AG08396 (cell line): ENCODE measurements at places on chromosomes 12 and 14.

DNA sequence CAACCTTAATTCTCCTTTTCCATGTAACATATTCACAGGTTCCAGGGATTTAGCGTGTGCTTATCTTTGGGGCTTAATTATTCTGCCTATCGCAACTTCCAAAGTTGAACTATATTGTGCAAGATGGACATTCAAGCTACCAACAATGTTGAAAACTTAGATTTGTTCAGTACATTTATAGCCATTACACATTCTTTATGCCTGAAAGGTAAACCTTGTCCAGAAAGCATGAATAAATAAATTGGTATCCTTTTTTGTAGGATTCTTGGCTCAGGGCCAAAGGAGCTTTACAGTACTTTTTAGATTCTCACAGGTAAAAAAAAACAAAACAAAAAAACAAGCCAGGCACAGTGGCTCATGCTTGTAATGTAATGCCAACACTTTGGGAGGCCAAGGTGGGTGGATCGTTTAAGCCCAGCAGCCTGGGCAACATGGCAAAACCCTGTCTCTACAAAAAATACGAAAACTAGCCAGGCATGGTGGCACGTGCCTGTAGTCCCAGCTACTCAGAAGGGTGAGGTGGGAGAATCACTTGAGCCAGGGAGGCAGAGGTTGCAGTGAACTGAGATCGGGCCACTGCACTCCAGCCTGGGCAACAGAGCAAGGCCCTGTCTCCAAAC lies 3.3 kb downstream of the C12orf56 start:
- no peak for DNase-seq

DNA sequence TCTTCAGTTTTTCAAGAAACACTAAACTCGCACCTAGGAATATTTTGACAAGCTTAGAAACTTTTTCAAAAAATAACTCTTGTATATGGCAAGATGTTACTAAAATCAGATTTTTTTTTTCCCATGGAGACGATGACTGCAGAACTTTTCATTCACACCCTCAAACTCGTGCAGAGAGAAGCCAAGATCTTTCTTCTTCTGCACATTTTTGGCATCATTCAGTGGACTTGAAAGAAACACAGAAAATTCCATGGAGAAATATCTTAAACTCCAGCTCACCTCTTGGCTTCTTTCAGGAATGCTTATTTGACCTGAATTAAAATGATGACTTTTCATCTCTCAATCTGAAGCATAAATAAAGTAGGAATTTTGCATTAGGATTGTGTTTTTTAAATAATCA lies 919.4 kb downstream of the NRXN3 start:
- no peak for DNase-seq

GRCh38 chr14:52121441-52121840 lies 52.6 kb upstream of the NID2 start:
- DNase-seq: no peak

DNA sequence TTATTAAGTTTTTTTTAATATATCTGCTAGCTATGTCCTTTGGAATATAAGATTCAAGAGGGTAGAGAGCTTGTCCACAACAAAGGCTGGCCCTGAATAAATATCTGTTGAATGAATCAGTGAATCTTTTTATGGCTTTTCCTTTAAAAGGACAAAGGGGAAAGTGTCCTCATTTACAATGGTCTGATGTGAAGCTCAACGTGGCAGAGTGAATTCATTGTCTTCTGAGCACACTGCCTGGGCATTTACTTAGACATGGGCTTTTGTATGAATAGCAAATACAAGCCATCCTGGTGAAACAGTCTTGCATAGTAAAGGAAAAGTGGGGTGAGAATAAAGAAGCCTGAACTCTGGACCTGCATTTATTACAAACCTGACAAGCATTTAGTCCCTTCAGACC lies 201.2 kb downstream of the NELL2 start:
- DNase-seq: no peak

- no peak for DNase-seq
These were observed 4.4 kb upstream of the GALNT9 start for GRCh38 chr12:132333766-132334165.

DNA sequence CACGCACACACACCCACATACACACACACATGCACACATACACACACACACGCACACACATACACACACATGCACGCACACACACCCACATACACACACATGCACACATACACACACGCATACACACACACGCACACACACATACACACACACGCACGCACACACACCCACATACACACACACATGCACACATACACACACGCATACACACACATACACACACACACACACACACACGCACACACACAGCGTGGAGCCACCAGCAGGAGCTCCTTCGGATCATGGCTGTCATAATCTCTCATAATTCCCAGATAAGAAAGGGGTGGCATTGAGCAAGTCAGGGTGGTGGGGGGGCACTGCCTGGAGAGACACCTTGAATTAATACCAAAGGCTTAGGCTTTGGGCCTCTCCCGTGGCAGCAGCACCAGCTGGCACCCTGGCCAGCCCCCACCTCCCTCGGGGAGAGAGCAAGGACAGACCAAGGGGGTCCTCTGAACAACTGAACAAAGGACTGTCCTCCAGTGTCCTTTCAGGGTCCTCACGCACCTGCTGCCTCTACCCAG lies 21.9 kb downstream of the ANO2 start:
- no peak for DNase-seq

GRCh38 chr14:81268016-81268416 lies 47.3 kb upstream of the GTF2A1 start:
- DNase-seq: no peak

GRCh38 chr12:5094986-5095385 lies 51.3 kb downstream of the KCNA5 start:
- no peak for DNase-seq

GRCh38 chr12:100808777-100809176 lies 14.2 kb downstream of the ANO4 start:
- DNase-seq: no peak

DNA sequence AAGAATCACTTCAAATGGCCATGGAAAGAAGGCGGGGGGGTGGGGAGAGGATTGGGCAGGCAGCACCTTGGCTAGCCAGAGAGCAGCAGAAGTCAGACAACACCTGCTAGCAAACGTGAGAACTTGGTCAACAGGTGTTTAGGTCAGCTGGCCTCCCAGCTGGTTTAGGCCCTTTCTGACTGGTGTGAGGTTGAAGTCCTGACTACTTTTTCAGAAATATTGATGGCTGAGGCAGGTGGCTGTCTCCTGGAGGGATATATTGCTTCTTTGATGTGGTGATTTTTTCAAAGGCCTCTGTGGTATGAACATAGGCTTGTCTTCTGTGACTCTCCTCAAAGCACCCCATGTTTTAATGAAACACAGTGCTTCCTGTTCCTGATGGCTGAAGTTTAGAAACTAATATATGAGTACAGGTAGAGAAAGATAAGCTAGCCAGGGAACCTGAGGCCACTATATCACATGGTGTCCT lies 238.2 kb upstream of the SSTR1 start:
- no peak for DNase-seq

DNA sequence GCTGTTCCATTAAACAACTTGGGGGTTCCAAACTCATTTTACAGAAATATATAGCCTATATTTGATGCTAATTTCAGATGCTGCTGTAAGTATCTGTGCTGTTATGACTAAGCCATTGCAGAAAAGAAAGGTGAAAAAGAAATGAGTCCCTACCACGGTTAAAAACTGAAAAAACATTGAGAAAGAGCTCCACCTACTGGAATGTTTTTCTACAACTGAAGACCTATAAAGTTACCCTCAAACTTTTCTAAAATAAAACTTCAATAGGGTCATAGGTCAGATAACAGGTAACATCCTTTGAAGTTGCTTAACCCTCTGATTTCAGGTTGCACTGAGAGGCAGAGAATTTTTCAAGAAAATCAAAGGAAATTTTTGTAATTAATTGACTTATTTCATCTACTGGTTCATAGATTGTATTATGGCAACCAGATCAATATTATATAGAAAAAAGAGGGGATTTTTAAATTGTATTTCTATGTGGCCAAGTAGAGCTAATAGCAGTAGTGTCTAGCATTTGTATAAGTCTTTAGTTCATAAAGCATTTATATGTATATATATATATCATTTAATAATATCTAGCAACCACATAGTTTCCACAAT lies 279.9 kb downstream of the RPS29 start:
- DNase-seq: no peak

GRCh38 chr12:100169345-100169744 lies 26.7 kb upstream of the BLTP3B start:
- no peak for DNase-seq

- DNase-seq: no peak
These were observed 4.8 kb upstream of the ZCCHC8 start for GRCh38 chr12:122505419-122506051.

GRCh38 chr14:90986510-90986909 lies 73.9 kb downstream of the RPS6KA5 start:
- no peak for DNase-seq

DNA sequence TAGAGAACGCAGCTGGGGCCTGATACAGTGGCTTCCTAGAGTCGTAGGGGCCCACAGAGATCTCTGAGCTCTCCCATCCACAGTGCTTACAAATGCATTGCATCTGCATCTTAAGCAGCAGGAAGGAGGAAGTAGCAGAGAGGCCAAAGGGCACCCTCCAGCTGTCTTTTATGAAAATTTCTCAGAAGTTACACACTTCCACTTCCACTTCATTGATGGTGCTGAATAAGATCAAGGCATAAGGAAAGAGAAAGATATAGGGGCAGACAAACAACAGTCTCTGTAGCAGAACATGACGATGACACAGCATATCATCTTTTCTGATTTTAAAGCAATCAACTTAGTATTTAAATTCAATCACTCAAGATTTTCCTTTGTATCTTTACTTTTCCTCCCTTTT lies 51.6 kb upstream of the ABCC9 start:
- no peak for DNase-seq

GRCh38 chr12:64175254-64175945 lies 46.7 kb downstream of the KICS2 start:
- DNase-seq: no peak

DNA sequence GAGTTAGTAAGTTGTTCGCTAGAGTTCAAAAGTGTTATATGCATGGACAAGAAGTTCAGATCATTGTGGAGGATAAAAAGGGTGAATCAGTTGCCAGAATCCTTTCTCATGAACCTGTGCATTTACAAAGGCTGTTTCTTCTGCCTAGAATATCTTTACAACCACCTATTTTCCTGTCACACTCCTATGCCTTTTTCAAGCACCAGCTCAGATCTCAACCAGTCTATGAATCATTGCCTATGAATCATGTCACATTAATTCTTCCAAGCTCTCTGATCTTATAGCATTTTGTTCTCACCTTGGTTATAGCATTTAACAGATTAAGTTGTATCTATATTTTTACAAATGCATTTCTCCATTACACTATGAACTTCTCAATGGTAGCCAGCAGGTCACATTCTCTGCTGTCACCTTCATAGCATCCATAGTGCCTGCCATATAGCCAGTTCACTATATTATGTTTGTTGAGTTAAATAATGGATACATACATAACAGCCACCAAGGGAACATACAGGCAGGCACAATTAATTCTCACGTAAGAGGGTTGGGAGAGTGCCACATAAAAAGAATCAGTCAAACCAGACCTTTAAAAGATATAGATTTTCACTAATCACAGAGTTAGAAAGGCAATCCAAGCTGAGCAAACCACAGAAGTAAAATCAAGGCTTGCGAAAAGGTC lies 573.0 kb downstream of the FOXG1 start:
- no peak for DNase-seq

- DNase-seq: no peak
These were observed 94.3 kb upstream of the PDE3A start for GRCh38 chr12:20274008-20274407.

DNA sequence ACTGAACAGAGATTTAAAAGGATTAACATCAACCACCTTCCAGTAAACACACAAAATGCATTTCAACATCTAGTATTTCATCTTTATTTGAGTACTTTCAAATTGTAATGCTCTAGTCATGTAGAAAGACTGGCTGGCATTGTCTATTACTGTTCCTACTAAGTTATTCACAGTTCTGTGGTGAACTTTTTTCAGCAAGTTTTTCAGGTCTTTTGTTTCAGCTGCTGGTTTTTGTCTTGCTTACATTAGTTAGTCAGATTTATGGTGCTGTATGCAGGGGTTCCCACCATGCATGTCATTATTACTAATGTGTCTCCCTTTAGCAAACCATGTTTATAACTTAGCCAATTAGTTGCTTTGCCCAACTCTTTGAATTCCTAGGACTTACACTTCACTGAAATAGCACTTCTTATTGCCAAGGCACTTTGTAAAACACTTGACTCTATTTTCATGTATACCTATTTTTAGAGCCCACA lies 253.4 kb upstream of the KITLG start:
- DNase-seq: no peak

- no peak for DNase-seq
These were observed 23.7 kb upstream of the CERS5 start for GRCh38 chr12:50190859-50191258.

DNA sequence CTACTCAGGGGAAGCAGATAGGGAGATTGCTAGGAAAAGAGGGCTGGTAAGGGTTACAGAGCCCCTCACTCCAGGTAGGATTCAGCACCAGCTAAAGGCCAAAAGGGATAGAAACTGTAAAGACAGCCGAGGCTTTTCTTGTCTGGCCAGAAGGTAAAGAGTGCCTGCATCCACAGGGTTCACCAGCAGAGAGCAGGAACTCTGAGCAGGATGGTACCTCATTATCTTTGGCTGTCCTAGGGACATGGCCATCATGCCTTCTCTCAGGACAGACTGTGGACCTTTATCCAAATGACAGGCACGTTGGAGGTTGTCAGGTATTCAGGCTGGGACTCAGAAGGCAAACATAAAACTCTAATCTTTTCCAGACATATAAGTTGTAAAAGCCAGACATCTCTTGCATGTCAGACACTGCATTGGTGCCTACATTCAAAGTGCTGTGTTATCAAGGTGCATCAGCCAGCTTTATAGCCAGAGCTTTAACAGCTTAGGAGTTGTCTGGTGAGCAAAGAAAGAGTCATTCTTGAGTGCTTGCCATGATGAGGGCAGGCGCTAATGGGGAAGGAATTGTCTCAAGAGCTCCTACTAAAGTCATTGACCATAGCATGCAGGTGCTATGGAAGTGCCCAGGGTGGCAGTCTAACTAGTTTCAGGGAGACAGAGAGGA lies 89.5 kb downstream of the PELI2 start:
- DNase-seq: no peak

DNA sequence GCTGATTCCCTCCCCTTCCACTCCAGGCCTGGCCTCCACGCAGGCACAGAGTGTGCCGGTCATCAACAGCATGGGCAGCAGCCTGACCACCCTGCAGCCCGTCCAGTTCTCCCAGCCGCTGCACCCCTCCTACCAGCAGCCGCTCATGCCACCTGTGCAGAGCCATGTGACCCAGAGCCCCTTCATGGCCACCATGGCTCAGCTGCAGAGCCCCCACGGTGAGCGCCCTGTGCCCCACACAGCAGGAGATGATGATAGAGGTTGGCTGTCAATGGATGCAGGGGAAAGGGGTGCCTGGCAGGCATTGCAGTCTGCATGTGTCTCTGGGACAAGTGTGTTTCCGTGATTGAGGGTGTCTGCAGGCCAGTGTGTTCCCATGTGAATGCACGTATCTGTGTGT lies 18.8 kb downstream of the C12orf43 start:
- DNase-seq: no peak

GRCh38 chr14:104448321-104448720 lies 131.2 kb upstream of the C14orf180 start:
- DNase-seq: no peak
